Renal cortical epithelial cell (primary cell): ENCODE measurements at places on chromosomes 3 and 15. TPM values are rescaled to one million over a fixed set of nuclear protein-coding genes. Genes with fewer than 3 reads are reported as not detected.

Gene RBP2
- not detected in 2 replicates for total RNA-seq

Gene CELF6
- total RNA-seq = 0.15 TPM in 1 of 2 replicates, not detected in the other

Gene CHDH
- total RNA-seq = 4.9 and 5.2 TPM in 2 replicates

Gene OR5AC2
- total RNA-seq = not detected in 2 replicates

Gene BNC1
- total RNA-seq = 18.4 and 26.7 TPM in 2 replicates
